ENCODE measurements at places on chromosomes 12 and 14.

- DNase-seq = no peak
Observed at GRCh38 chr12:9851927-9852326, 17.2 kb downstream of the CLEC2B start.

DNA sequence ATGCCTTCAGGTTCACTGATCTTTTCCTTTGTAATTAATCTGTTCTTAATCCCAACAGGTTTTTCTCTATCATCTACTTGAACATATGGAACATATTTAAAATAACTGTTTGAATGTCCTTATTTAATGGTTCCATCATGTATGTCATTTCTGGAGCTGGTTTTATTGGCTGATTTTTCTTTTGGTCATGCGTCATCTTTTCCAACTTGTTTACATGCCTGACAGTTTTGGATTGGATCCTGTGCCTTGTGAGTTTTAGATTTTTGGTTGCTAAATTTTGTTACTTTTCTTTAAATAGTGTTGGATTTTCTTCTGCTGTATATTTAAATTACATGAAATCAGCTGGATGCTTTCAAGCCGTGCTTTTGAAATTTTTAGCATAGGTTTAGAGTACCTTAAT lies 237.3 kb upstream of the DAAM1 start:
- DNase-seq = no peak

GRCh38 chr12:124823272-124823970 lies 40.2 kb downstream of the SCARB1 start:
- DNase-seq = no peak

DNA sequence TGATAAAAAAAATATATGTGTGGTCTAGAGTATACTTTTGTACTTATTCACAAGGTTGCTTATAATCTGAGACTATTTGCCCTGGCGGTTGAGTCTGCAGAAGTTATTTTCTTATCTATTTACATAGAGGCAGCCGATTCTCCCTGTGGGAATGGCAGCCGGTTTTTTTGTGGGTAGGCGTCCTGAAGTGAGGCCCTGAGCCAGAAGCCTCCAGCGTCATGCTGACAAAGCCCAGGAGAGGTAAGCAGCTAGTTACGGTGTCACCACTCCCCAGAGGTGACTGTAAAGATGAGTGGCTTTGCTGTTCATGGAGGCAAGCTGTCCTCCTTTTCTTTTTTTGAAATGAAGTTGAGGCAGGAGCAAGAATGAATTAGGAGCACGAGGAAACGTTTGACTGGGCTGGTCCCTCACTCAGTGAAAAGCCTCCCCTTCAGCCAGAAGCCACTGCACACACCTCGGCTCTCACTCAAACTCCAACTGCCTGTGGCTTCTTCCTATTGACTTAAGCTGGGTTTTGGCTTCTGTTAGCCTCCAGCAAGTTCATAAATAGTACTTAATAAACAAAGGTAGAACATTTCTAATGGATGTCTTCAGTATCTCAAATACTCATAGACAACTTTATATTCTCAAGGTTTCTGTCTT lies 21.5 kb downstream of the PAX9 start:
- DNase-seq = no peak

- DNase-seq = no peak
Observed at GRCh38 chr14:50007123-50007903, 109.1 kb downstream of the VCPKMT start.

DNA sequence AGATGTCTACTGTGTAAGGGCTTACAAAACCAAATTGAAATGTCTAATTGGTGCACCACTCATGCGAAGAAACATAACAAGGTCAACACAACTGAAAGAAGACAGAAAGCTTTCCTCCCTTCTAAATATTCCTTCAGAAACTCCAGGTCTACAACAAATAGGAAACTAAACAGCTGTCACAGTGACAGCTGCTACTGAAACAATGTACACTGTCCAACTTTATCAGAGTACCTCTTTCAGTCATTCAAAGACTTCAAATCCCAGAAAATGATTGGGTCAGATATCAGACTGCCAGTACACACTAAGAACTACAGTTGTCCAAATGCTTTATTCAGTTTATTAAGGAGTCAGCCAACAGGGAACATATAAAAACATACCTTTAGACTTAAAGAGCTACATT lies 35.2 kb downstream of the CEP128 start:
- no peak for DNase-seq

- DNase-seq = no peak
Observed at GRCh38 chr12:4140581-4141301, 132.8 kb upstream of the CCND2 start.

DNA sequence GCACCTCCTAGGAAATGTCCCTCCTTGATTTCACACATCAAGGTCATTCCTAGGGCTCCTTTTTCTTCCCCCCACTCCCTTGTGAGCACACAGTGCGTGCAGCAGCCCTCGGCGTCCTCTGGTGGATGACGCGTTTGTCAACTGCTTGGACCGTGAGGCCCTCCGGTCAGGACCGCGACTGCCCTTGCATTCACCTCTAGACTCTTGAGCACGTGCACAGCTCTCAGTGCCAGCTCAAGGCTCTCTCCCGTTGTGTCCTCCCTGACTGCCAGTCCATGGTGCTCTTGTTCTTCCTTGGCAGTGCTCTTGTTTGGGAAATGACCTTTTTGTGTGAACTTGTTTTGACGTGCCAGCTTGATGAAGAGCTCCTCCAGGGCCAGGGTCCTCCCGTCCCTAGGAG lies 67.9 kb downstream of the TSPAN9 start:
- no peak for DNase-seq

GRCh38 chr14:94597788-94598187 lies 14.4 kb upstream of the SERPINA3 start:
- DNase-seq = no peak

DNA sequence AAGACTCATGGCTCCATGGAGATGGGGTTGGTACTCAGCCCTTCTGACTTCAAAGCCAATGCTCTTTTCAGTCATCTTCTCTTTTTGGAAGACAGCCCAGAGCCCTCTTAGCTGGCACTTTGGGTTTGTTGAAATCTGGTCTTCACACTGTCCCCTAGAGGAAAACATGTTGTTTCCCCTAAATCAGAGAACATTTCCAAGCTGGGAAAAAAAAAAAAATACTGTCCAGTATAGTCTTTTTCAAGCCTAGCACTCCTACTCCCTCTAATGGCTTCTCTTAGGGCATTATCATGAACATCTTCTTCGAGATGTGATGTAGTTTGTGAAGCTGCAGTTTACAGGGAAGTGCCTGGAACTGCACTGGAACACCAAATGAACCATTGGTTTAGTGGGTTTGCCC lies 3.0 kb upstream of the ZC3H14 start:
- DNase-seq = no peak

Measured in stimulated activated CD4-positive, alpha-beta T cell treated with anti-CD3 and anti-CD28 coated beads, Interleukin-15, amount 100 ng/mL, for 48 hours (primary cell).